Activated T-cell treated with anti-CD3 and anti-CD28 coated beads for 4 hours (primary cell): ENCODE measurements at places on chromosomes 6 and 20.

- DNase-seq = no peak
Measured at GRCh38 chr6:167769408-167770190, 57.1 kb upstream of the AFDN start.

- no peak for DNase-seq
Measured at GRCh38 chr6:7691021-7691420, 34.9 kb upstream of the BMP6 start.

DNA sequence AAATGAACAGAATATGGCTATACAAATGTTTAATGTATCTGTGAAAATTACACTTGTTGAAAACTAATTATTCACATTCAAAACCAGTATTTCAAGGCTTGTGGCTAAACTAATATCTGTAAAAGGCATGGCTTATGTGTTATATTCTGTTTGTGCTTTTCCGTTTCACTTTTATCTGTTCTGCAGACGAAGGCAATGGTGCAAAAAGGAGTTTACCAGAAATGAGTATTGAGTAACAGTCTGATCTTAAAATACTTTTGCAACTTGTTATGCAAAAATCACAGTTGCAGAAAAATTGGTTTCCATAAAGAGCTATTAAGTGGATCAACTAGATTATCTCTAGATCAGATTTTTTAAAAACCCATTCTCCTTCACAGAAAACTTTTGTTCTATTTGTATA, 9.4 kb upstream of the STX11 start:
- no peak for DNase-seq

DNA sequence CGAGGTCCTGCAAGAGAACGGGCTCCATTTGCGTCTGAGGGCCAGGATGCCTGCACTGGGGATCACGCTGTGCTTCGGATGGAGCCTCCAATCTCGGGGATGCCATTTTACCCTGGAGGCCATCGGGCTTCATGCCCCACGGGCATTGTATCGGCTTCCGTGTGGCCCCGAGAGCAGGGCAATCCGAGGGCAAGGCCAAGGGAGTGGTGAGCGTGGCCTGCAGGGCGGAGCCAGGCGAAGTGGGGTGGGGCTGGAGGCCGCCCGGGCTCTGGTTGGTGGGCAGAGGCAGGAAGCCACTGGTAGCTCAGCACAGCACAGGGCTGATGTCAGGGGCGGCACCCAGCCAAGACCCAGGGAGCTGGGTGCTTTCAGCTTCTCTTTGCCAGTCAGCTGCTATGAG, 57.5 kb upstream of the BHLHE23 start:
- no peak for DNase-seq
